ENCODE measurements at places on chromosomes 2 and 18.

DNA sequence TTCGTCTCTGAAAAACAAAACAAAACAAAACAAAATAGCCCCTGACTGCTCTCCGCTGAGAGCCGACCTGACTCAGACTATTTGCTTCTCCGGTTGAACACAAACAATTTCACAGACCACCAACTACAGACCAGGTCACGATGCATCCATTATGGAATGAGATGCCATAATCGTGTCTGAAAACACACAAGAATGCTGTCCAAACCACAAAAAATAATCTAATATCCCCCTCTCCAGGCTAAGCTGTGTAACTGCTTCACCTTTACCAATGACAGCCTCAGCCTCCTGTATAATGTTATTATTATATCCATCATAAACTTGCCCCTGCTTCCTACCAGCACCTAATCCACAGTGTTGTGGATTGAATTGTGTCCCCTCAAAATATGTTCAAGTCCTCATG lies 114.7 kb downstream of the DNAH6 start:
- peak; percentile 31 for DNase-seq

DNA sequence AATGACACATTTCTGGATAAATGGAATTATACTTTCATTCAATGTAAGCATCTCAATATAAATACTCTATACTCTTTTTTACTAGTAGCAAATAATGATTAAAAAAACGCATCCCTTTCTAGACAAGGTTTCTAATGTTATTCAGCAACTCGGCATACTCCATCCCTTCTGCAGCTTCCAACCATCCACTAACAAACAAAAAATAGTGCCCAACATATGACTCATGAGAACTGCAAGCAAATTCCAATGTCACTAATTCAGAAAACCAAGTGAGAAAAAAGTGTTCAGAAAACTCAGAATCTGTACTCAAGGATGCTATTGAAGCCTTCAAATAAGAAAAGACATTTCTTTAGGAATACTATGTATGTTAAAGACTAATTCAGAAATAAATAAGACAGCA lies 140.0 kb downstream of the BAZ2B start:
- no peak for DNase-seq

DNA sequence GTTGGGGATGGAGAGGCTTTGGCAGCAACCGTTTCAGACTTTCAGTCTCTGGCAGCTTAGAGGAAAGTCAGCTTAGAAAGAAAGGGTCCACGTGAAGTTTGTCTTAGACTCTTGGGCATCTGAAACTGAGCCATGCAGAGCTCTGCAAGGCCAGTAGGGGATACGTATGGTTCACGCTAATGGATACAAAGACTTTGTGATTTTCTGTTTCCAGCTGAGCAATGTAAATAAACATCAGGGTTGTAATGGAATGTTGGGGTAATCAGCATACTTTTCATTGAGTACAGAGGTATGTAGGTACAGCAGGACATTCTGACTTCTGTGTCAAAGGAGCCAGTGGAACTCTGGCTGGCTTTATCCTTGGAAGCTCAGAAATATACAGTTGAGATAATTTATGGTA lies 31.0 kb downstream of the RALB start:
- DNase-seq, result no peak

DNA sequence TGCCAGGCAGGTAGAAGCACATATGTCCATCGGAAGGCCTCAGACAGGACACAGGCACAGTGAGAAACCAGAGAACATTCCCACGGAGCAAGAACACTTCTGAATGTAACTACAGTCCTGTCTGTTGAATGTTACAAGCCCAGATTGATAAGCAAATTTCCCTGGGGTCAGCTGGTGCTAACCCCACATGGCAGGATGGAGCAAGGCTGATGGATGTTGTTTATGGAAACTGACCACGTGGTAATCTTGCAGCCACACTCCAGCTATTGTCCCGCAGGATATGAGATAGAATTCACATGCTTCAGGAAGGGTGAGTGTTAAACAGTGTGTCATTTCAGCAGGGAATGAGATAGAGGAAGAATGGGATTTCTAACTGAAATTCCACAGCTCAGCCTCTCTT lies 138.8 kb upstream of the COPS8 start:
- no peak for DNase-seq

DNA sequence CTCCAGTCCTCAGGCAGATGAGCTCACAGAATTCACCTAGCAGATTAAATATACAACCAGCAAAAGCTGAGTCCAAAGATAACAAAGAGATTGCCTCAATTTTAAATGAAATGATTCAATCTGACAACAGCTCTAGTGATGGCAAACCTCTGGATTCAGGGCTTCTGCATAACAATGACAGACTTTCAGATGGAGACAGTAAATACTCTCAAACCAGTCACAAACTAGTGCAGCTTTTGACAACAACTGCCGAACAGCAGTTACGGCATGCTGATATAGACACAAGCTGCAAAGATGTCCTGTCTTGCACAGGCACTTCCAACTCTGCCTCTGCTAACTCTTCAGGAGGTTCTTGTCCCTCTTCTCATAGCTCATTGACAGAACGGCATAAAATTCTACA lies 86.0 kb downstream of the PTRHD1 start:
- DNase-seq, result no peak

DNA sequence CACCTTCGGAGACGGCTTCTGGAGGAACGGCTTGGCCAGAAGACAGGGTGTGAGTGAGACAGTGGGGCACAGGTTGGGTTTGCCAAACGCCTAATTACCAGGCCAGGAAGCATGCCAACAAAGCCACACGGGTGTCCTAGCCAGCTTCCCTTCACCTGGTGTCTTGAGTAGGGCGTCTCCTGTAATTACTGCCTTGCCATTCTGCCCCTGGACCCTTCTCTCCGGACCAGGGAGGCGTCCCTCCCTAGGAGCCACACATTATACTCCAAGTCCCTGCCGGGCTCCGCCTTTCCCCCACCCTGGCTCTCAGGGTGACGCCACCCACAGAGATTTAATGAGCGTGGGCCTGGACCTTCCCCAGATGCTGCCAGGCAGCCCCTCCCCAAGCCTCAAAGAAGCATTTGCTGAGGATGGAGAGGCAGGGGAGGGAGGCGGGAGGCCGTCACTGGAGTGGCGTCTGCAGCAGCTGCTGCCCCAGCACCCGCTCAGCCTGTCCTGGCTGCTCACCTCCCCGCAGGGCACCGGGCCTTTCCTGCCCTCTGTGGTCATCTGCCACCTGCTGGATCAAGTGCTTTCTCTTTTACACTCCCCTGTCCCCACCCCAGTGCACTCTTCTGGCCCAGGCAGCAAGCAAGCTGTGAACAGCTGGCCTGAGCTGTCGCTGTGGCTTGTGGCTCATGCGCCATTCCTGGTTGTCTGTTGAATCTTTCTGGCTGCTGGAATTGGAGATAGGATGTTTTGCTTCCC lies 20.7 kb downstream of the FOSL2 start:
- no peak for DNase-seq

DNA sequence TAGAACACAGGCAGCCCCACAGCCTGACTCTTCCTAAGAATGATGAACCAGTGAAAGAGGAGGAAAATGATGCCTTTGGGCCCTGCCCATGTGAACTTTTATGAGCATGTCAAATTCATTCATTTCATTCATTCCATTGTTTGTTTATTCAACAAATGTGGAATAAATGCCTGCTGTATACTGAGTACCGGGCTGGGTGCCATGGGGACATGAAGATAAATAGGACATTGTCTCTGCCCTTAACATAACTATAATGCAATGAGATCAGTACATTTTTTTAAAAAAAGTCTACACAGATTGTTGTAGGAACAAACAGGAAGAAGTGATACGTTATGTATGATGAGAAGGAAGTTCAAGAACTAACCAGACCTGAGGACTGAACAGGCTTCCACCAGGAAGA lies 14.7 kb downstream of the MREG start:
- DNase-seq, result no peak

DNA sequence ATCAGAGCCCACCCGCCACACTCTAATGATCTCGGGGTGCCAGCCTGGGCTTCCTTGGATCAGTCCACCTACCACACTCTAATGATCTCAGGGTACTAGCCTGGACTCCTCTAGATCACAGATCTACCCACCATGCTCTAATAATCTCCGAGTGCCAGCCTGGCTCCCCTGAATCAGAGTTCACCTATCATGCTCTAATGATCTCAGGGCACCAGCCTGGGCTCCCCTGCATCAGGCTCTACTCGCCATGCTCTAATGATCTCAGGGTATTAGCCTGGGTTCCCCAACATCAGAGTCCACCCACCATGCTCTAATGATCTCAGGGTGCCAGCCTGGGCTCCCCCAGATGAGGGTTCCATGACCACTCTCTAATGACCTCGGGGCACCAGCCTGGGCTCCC lies 48.1 kb downstream of the EIPR1 start:
- no peak for DNase-seq

DNA sequence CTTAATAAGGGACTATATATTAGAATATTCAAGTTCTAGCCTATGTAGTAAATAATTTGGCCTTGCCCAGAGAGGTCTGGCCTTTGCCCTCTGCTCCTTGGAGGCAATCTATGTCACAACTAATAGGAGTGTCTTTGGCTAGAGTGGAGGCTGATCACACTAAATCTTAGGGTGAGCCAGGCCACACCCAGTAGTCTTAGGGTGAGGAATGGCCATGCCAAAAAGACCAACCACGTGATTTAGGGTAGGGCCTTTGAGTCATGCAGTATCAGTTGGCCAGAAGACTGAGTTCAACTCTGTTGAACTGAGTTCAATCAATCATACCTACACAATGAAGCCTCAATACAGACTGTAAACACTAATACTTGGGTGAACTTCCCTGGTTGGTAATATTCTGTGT lies 26.0 kb upstream of the FLACC1 start:
- DNase-seq, result no peak

DNA sequence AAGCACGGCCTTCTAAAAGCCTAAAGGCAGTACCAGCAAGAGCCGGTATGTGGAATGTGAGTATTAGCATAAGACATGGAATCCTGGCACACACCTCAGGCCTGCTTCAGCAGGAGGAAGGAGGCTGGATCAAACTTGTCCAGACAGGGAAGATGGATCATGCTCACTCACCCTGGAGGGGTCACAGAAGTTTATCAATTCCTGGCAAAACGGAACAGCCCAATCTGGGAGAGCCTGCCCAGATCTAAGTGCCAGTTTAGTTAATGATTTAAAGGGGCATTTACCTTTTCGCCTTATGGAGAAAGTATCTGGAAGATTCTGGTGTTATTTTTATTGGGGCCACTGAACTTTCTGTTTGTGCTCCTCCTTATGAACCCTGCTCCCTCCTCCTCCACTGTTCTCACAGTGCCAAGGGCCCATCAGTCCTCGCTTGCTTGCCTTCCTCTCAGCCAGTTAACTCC lies 58.3 kb upstream of the NFE2L2 start:
- no peak for DNase-seq

- no peak for DNase-seq
Observed at GRCh38 chr2:224335991-224336390, 65.9 kb downstream of the FAM124B start.

DNA sequence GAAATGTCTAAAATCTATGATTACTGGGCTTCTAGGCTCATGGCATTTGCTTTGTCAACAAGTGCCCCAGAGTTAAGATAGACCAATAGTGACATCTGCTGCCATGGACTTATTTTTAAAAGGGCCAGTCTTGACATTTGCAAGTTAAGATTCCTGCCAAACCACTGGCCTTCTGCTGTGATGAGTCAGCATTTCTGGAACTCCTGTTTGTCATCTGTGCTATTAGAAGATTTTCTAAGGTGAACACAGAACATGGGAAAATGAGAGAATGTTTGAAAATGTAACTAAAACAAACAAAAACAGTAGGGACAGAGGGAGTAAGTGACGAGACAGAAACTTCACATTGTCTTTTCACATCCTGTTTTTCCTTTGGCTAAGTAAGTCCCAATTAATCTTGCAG lies 93.7 kb upstream of the WDR75 start:
- peak; percentile 54 for DNase-seq

- no peak for DNase-seq
Observed at GRCh38 chr2:222960126-222960525, 91.9 kb upstream of the KCNE4 start.

DNA sequence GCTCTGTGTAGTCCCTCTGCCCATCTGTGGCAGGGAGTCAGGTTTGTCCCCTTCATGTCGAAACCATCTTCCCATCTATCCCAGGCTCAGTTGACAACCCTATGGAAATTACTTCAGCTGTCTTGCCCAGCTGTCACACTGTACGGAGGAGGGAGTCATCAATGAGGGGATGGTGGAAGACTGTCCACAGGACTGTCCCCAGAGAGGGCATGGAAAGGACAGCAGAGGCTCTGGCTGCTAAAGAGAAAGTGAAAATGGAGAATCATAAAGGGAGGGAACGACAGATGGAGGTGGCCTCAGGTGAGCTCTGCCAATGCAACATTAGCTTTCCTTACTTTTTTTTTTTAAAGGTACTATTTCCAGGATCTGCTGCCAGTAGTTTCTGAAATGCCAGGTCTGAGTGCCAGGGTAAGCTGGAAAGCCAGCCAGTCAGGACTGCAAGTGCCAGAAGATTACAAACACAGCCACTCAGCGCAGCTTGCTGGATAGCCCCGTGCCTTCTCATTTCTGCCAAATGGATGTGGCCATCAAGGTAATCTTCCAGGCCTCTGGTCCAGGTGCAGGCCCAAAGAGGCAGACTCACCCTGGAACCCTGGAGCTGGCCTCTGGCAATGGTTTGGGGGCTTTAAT lies 192.8 kb downstream of the AGPS start:
- DNase-seq, result no peak

DNA sequence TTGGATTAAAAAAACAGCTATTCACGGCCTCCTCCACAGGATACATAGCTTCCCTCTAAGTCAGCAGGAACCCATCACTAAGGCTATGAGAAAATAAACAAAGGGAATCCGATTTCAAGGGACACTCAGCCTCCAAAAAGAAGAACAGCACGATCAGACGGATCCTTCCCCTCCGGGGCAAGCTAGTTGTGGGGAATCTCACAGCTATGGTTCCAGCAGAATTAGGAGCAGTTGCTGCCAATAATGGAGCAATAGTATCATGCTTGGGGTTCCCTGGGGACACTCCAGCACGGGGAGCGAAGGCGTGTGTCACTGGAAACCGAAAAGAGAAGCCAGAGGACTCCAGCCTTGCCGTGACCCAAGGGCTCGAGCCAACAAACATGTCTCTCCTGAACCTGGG lies 163.1 kb downstream of the TTC32 start:
- DNase-seq, result peak; percentile 74

GRCh38 chr2:223470602-223471001 lies 131.6 kb downstream of the SCG2 start:
- DNase-seq, result no peak

- no peak for DNase-seq
Observed at GRCh38 chr2:146801886-146802285, 1042.9 kb upstream of the ACVR2A start.

- no peak for DNase-seq
Observed at GRCh38 chr2:128304330-128304714, 14.3 kb downstream of the HS6ST1 start.

GRCh38 chr2:134912361-134912760 lies 6.3 kb upstream of the CCNT2 start:
- no peak for DNase-seq

DNA sequence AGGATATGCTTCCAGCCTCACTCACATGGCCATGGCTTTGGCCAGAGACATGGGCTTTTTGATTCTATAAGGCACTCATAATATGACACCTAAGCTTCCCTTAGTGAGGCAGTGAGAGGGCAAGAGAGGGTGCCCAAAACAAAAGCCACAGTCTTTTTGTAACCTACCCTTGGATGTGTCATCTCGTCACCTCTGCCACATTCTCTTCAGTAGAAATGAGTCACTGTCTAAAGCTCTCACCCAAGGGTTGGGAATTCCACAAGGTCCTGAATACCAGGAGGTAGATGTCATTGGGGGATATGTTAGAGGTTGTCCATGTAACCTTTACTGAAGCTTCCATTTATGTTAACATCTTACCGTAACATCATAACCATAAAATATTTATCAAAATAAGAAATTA lies 108.4 kb downstream of the ALMS1 start:
- no peak for DNase-seq
